Karpas-422 (cell line): ENCODE measurements at places on chromosomes 1 and 21.

- DNase-seq = no peak
These were observed 17.7 kb downstream of the CD53 start for GRCh38 chr1:110890474-110891196.

DNA sequence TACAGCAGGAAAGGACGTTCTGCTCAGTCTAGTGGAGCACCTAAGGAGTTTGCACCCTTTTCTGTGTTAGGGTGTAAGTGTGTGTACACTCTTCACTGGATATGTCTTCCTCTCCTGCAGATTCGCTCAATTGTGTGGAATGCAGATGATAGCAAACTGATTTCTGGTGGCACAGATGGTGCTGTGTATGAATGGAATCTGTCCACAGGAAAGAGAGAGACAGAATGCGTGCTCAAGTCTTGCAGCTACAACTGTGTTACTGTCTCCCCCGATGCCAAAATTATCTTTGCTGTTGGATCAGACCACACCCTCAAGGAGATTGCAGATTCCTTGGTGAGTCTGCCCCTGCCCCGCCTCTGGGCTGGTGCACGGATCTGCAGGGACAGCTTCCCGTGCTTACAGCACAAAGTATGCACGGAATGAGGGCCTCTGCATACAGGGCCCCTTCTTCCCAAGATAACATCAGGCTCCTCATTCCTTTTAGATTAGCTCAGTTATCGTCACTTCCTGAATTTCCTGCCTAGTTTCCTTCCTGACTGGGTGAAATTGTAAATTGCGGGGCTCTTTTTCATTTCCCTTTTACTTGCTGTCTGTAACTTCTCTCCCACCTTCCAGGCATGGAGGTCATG lies 34.6 kb downstream of the CFAP57 start:
- no peak for DNase-seq

GRCh38 chr1:7614576-7615074 lies 156.5 kb upstream of the VAMP3 start:
- DNase-seq = no peak

- no peak for DNase-seq
These were observed 228.3 kb upstream of the PKN2 start for GRCh38 chr1:88455621-88456256.

DNA sequence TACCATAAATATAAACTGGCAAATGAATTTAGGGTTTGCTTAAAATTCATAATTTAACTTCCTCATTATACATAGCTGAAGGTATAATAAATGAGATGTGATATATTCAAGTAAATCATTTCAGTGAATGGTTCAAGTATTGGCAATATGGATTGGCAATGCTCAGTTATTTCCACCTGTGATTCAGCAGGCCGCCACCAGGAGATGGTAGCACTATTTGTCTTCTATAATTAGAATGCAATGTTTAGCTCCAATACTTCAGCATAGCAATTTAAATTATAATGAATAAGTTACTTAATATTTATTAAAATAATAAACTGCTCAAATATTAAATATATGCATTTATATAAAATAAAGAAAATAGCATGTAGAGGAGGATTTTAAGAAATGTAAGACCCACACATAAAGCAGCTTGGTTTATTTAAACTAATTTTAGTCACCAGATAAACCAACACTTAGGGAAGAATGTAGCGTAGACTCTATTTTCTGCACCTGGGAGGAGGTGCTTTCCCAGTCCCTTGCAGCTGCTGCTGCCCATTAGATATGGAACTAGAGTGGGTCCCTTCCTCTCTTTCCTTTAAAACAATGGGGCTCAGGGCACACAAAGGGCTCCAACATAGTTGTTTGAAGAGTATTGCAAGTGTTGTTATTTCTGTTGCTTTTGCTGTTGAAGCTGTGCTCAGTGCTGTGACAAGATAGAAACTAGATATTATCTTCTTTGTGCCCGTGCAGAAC lies 62.1 kb downstream of the PLPPR4 start:
- DNase-seq = no peak

- peak; percentile 40 for DNase-seq
These were observed 3.4 kb downstream of the SOAT1 start for GRCh38 chr1:179297105-179297378.

- no peak for DNase-seq
These were observed 11.4 kb downstream of the TMEM81 start for GRCh38 chr1:205072881-205073280.

- DNase-seq = no peak
These were observed 12.6 kb downstream of the KRTAP10-1 start for GRCh38 chr21:44527156-44527982.

DNA sequence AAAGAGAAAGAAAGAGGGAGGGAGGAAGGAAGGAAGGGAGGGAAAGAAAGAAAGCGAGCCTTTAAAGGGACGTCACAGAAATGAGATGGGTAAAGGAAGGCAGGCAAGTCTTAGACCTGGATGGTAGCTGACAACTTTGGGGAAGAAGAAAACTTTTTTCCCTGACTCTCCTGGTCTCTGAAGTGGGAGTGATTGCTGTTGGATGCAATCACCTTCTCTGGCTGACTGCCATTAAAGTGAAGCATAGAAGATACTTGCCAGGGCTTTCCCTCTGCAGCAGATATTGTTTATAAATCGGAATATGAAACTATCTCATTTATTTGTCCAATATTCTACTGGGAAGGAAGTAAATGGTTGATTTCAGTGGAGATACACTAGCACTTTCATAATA lies 27.0 kb downstream of the VCAM1 start:
- no peak for DNase-seq
